ENCODE measurements at places on chromosomes 3 and 15.
A peak's percentile ranks its signal among the peaks of the same experiment; 100 is the strongest.

GRCh38 chr3:99526921-99527320, 111.5 kb upstream of the COL8A1 start:
- DNase-seq, result no peak

- peak; percentile 72 for DNase-seq
Measured at GRCh38 chr3:181700168-181701087, 11.3 kb upstream of the SOX2 start.

- DNase-seq, result no peak
Measured at GRCh38 chr15:78340231-78341056, at the start of gene CRABP1. TSS of gene CRABP1 (plus strand) at chr15:78340353. CDS start at chr15:78340429, 76 bp downstream.

DNA sequence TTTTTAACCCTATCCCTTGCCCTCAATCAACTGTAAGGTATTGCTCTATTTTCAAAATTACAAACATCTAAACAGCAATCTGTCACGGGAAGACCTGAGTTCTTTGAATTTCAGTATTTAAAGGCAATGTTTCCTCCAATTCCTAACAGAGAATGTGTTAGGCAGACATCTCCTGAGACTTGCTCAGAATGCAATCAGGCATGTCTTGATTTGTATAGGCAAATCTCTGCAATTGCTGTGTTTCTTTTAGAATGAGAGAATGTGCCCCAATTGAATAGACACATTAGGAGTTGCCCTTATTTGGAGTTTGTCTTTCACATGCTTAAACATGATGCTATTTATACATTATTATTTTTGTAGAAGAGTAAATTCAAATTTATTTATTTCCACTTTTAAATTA, 205.6 kb downstream of the CADM2 start:
- no peak for DNase-seq

DNA sequence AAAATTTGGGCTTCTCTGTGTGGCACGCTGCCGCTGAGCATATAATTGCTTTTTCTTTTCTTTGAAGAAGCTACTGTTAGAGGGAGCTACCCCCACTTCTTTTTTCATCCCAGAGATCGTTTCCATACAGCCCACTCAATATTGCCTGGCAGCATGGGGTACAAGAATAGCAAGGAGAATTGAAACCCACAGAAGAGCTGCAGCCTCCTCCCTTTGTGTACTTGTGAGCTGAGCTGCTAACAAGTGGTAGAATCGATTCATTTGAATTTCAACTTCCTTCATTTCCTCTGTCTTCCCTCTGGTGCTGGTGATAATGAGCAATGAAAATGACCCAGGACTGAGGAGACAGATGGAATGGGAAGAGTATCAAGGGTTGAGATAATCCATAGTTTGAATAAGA, 64.9 kb downstream of the LRRC3B start:
- DNase-seq, result no peak

DNA sequence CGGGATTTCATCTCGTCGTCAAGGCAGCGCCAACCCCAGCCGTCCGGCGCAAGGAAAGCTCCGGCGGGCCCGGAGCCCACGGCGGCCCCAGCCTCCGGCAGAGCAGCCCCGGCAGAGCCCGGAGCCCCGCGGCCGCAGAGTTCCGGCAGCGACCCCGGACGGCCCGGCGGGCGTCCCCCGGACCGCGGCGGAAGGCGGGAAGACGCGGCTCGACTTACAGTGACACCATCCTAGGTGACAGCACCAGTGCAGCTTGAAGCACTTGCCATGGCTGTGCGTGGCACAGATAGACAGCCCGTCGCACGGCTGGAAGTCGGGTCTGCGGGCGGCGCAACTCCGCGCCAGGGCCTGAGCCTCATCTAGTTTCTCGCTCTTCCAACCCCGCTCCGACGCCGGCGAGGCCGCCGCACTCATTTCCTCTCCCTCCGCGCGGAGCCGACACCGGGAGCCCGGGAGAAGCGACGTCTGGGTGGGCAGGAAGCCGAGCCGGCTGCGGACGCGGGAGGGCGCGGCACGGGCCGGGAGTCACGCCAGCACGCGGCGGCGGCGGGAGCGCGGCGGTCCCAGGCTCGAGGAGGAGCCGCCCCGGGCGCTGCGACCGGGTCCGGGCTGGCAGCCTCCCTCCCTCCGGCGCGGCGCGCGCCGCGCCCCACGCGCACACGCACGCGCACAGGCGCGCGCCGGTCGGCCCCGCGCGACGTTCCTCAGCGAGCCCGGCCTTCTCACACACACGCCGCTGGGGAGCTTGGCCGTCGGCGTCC, at the start of gene C3orf70:
Gene C3orf70 (minus strand): TSS at position 651 of the 761 bp plus-strand sequence. CDS start 237 bp downstream, at position 414.
- DNase-seq, result no peak

DNA sequence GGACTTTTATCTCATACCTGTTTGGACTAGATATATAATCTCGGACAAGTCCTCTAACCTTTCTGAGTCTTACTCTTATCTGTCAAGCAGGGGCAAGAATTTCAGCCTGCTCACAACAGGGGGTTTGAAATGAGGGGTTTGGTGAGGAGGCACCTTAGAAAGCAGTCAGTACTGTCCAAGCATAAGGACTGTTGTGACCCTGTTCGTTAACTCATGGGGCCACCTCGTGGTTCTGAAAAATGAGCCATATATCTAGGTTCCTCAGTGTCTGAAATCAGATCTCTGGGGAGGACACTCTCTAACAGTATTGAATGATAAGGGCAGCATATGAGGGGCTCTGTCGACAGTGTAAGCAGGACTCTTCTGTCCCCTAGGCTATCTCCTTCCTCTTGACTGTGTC, 7.2 kb upstream of the TIMP4 start:
- DNase-seq, result no peak

All from T-cell (primary cell).